ENCODE measurements at places on chromosomes 1 and 21. TPM values are rescaled to one million over a fixed set of nuclear protein-coding genes. Genes with fewer than 3 reads are reported as not detected.

The CGN gene
- total RNA-seq = 0.09 TPM

The KLHDC7A gene
- not detected for total RNA-seq

The ITLN2 gene
- total RNA-seq = 3.8 TPM

The TMEM52 gene
- total RNA-seq = not detected

The DIO1 gene
- not detected for total RNA-seq

The BLACAT1 gene
- not detected for total RNA-seq
